ENCODE measurements at places on chromosomes 5 and 9. TPM values are rescaled to one million over a fixed set of nuclear protein-coding genes. Genes with fewer than 3 reads are reported as not detected.

GRCh38 chr5:98217138-98217537 is 556.3 kb upstream of the RGMB start:
- no peak for DNase-seq

GRCh38 chr5:180159756-180160155 is 49.3 kb downstream of the RASGEF1C start:
- no peak for DNase-seq

DNA sequence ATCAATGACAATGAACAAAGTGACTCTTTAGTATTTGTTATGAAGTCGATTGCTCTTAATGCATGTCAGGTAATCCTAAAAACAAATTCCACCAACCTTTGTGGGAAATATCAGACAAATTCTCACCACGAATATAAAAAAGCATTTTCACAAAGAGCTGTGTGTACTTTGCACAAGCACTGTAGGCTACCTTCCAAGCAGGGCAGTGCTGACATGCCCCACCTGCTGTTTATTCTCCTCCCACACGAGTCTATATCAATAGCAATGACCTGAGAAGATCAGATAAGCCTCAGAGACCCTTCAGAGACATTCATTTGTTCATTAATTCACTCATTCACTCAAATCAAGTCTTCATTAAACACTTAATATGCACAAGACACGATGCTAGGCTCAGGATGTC is 469.1 kb downstream of the ZSWIM6 start:
- no peak for DNase-seq

SHISAL2B gene
- total RNA-seq = not detected

SLC44A1 gene
- total RNA-seq = 33.9 TPM

- DNase-seq = no peak
These were observed 86.2 kb upstream of the IL12B start for GRCh38 chr5:159416438-159416837.

PDE8B gene
- total RNA-seq = 59.8 TPM

GNA14 gene
- total RNA-seq = 5.8 TPM

DNA sequence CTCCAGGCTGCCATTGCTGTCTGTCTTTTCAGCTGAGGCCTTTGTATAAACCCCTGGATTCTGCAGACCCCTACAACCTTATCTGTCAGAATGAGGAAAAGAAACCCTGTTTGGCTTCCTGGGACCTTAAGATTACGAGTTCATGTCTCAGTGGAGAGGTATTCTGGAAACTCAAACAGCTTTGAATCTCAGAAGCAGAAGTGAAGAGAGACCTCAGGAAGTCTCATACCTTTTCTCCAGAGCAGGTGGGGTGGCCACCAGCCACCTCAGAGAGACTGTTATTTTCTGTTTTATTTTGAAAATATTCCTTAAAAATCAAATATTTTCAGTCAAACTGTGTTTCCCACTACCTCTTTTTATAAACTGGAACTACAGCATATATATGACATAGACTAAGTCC is 457.5 kb downstream of the TMEM232 start:
- DNase-seq = no peak

TGFBI gene
- 158 TPM for total RNA-seq

Measured in thoracic aorta (tissue), 2 donors.